NCI-H2029 (cell line): ENCODE measurements at places on chromosomes 6 and 20.

DNA sequence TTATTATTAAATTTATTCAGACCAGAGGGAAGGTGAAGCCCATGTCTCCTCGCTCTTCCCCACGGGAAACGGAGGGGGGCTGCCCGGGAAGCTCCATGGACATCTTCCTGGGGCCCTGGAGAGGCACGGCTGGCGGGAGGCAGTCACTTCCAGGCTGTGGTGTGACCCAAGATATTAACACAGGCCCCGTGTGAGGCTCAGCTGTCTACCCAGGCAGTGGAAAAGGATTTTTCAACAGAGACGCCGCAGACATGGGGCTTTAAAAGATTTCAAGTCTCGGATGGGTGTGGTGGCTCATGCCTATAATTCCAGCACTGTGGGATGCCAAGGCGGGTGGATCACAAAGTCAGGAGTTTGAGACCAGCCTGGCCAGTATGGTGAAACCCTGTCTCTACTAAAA lies 117.9 kb downstream of the ERMARD start:
- DNase-seq = no peak

GRCh38 chr6:156773476-156773875 lies 3.7 kb upstream of the ARID1B start:
- DNase-seq = no peak

DNA sequence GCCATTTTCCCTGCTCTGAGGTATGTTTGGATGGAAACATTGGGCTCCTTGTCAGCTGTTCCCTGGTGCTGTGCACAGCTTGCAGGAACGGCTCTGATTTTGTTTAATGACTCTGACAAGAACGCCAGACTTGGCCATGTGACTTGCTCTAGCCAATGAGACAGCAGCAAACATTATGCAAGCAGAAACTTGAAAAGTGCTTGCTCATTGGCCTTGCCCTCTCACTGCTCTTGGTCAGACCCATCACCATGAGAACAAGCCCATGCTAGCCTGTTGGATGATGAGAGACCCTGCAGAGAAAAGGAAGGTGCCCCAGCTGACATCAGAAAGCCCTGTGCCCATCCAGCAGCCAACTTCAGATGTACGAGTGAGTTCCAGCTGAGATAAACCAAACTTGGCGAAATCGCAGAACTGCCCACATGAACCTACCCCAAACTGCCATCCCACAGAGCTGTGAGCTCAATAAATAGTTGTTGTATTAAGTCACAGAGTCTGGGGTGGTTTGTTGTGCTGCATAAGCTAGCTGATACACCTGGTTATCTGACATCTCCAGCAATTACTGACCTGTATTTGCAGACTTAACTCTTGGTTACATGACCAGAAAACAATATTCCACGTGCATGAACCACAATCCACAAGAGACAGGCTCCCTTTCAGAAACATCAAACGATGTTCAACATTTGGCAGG lies 96.9 kb downstream of the JPH2 start:
- peak; percentile 14 for DNase-seq

GRCh38 chr6:71649915-71650314 lies 236.4 kb upstream of the RIMS1 start:
- DNase-seq = no peak

GRCh38 chr20:46709055-46709458 lies 392 bp upstream of the SLC2A10 start:
- DNase-seq = no peak

GRCh38 chr20:6824401-6824800 lies 56.9 kb downstream of the BMP2 start:
- no peak for DNase-seq

- DNase-seq = no peak
Observed at GRCh38 chr6:3520281-3521230, 63.7 kb upstream of the SLC22A23 start.

DNA sequence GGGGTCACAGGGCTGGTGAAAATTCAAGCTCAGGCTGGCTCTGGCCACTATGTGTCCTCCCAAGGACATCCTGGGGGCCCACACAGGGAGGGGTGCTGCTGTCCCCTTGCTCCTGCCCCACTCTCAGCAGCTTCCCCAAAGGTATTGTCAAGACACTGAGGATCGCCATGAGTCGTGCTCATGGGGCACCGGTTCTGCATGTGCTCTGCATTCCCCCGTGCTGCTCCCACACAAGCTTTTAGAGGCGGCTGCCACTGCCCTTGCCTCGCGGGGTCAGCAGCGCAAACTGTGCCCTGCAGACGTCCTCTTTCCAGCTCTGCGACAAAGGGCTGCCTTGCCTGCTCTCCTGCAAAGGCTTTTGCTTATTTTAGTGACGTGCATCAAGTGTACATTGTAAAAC lies 179.8 kb downstream of the ERMARD start:
- peak; percentile 68 for DNase-seq

DNA sequence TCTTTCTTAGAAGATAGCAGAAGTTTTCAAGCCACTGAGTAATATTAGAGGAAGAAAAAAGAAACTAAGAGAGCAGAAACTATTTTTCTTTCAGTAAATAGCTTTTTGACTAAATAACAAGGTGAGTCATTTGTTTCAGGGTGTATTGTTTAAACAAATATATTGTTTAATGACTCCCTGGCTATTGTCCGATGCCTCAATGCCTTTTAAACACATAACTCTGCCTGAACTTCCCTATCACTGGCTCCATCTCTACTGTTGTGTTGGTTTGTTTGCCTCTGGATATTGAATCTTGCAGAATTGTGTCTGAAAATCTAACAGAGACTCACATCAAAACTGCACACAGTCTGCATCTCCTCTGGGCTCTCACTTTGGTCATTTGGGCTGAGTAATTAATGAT lies 19.6 kb upstream of the CLIC5 start:
- DNase-seq = no peak

GRCh38 chr6:32369660-32370059 lies 2.0 kb downstream of the TSBP1 start:
- DNase-seq = no peak
